Activated CD4-positive, alpha-beta T cell treated with anti-CD3 and anti-CD28 coated beads for 1 hour (primary cell): ENCODE measurements at places on chromosomes 1 and 21.

DNA sequence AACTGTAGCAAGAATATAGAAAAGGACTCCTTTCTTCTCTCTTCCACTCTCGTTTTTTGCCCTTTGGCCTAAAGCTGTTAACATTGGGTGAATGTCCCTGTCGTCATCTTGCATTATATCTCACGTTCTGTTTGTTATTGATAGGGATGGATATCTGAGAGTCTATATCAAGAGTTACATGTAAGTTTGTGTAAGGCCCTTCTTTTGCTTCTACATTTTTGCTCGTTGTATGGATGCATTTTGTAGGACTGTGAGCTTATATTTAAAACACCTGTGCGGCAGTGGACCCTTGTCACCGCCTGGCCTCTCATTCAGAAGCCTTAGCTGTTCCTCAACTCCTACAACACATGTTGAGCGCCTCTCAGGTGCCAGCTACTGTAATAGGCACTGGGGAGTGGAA is 211.9 kb downstream of the DISC1 start:
- no peak for DNase-seq

- DNase-seq: peak; percentile 7
Observed at GRCh38 chr1:24898909-24899439, 31.1 kb downstream of the RUNX3 start.

- no peak for DNase-seq
Observed at GRCh38 chr1:8525216-8525557, 207.3 kb downstream of the SLC45A1 start.

DNA sequence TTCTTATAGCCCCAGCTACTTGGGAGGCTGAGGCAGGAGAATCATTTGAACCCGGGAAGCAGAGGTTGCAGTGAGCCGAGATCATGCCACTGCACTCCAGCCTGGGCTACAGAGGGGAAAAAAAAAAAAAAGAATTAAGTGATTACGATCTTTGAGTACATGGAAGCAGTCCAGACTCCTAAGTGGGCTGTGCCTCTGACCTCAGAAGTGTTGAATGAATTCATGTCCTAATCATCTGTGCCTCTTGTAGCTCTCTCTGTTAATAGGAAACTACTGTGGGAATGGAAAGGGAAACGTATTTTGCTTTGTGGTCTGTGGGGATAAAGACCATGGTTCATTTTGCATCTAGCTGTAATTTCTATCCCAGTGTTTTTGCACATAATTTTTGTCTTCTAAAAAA is 8.4 kb upstream of the IVNS1ABP start:
- no peak for DNase-seq

GRCh38 chr1:203117611-203118575 is 9.6 kb upstream of the ADORA1 start:
- no peak for DNase-seq
